ENCODE measurements at places on chromosomes 1 and 21.
A peak's percentile ranks its signal among the peaks of the same experiment; 100 is the strongest.

- DNase-seq, result no peak
These were observed 27.7 kb downstream of the PCNT start for GRCh38 chr21:46351476-46352163.

DNA sequence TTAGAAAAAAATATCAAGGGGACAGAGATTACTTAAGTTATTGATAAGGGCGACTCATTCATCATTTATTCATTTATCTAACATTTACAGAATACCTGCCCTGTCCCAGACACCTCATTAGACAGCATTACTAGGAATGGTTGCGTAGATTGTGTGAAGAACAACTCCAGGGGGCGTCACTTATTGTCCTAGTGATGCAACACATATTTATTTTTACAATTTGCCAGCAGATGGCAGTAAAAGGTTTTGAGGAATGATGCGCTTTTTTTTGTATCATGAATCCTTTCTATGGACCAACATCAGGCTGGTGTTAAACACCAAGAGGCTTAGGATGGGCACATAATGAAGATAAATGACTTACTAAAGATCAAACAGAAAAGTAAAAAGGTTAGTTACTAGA lies 5.5 kb downstream of the NCAM2 start:
- no peak for DNase-seq

DNA sequence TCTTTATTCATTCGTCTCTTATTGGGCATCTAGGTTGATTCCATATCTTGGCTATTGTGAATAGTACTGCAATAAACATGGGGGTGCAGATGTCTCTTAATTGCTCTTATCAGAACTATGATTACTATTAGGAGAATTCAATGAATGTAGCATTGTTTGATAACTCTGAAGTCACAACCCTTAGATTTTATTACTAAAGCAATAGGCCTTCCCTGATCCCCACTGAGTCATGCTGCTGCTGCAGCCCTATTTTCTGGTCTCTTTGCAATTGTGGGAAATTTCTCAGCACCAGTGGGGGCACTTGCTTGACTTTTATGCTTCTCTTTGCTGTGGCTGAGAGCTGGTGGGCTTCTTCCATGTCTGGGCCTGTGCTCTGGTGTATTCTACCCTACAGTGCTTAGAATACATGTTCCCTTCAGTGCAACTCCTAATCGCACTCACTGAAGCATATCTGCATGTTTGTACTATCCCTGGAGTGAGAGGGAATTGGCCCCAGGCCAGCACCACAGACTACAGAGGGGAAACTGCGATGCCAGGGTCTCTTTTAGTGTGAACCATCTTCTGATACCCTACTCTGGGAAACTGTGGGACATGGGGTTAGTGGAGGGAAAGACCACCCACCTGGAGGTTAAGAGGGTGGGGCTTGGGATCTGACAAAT lies 52.2 kb upstream of the ROR1 start:
- DNase-seq, result no peak

DNA sequence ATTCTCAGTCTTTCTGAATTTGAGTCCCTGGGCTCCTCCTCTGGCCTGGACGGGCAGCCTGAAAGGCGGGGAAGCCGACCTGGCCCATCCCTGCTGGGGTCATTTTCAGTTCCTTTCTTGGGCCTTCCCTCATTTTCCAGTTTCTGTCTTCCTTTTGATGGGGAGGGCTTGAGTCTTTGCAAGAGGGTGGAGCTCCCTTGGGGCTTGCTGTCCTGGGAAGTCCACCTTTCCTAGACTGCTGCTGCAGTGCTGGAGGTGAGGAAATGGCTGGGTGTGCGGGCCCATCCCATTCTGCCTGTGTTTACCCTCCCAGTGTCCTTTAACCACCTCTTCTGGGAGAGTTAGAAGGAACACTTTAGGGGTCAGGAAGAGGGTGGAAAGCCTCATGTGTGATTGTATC lies 40.4 kb upstream of the SYNC start:
- DNase-seq, result no peak

DNA sequence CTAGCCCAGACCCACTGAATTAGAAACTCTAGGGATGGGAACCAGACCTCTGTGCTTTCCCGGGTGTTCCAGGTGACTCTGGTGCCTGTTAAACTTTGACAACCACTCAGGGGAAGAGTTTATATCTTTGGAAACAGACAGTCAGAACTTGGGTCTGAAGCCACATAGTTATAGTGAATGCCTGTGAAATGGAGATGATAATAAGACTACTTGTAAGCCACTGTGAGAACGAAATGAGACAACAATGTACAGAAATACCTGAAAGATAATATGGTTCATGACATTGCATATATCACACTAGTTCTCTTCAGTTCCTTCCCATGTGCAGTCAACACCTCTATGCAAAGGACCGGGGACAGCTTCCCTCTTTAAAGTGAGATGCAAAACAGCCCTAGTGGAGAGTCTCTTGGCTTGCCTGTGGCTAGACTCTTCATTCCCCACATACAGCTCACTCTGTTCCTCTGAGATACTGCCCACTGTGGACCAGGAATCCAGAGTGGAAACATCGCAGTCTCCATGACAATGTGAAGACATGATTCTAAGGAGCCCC lies 287.5 kb downstream of the ASTN1 start:
- no peak for DNase-seq

DNA sequence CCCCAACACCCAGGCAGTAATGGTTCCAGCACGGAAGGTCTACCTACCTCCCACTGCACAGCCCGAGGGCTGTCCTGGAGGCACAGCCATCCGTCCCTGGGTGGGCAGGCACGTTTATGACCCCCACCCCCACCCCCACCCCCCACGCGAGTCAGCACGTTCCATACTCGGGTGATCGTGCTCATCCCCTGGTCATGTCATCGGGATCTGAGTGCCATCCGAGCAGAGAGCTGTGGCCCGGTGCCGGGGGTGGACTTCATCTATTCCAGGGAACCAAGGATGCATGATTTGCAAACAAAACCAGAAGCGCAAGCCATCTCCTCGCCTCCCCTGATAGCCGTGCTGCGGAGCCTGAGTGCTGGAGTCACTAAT lies 1.1 kb downstream of the TSPEAR start:
- DNase-seq, result no peak

GRCh38 chr1:200900877-200901276 lies 6.2 kb downstream of the INAVA start:
- no peak for DNase-seq

GRCh38 chr1:209648931-209649776 lies 3.1 kb downstream of the LAMB3 start:
- DNase-seq, result peak; percentile 97

Data from dermis microvascular lymphatic vessel endothelial cell (primary cell).